Activated naive CD8-positive, alpha-beta T cell treated with anti-CD3 and anti-CD28 coated beads, Interleukin-2, amount 50 U/mL, for 24 hours (primary cell): ENCODE measurements at places on chromosomes 16 and 17.

DNA sequence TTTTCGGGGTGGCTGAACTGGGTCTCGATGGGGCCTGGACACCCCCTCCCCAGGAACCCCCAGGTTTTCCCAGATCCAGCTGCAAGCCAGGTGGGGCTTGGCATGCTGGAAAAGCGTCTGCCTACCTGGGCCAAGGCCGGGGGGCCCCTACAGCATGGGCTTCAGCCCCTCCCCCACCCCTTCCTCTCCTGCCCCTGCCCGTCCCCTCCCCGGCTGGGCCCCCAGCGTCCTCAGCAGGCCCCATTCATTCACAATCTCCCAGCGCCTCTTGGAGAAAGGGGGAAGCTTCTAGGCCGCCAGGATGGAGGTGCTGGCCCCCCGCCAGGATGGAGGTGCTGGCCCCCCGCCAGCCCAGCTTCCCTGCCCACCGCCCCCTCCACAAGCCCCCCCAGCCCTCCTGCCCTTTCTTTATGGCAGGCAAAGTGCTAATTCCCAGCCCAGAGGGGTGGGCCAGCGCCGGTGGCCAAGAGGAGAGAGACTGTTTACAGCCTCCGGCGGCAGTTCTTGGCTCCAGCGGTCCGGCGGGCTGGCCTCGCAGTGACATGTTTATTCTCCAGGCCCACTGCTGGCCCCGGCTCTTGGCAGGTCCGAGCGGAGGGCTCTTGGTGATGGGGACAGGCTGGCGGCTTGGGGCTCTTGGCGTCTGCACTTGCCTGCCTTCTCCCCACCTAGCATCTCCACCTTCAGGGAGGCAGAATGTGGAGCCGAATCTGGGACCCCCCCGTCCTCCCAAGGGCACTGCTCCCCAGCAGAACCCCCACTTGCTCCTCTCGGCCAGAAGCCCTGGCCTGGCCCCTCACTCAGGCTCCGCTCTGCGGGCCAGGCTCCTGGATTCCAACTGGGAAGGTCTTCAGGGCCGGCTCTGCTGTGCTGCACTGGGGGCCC, 94.4 kb upstream of the CIBAR2 start:
- no peak overlapping the region for H3K4me3 ChIP-seq
- no peaks in the 10 kb centered on the region for H3K36me3 ChIP-seq
- DNase-seq: no peak
- no peaks in the 10 kb centered on the region for H3K4me1 ChIP-seq
- H3K27me3 ChIP-seq: peaks cover 3% of the 10 kb centered on the region

DNA sequence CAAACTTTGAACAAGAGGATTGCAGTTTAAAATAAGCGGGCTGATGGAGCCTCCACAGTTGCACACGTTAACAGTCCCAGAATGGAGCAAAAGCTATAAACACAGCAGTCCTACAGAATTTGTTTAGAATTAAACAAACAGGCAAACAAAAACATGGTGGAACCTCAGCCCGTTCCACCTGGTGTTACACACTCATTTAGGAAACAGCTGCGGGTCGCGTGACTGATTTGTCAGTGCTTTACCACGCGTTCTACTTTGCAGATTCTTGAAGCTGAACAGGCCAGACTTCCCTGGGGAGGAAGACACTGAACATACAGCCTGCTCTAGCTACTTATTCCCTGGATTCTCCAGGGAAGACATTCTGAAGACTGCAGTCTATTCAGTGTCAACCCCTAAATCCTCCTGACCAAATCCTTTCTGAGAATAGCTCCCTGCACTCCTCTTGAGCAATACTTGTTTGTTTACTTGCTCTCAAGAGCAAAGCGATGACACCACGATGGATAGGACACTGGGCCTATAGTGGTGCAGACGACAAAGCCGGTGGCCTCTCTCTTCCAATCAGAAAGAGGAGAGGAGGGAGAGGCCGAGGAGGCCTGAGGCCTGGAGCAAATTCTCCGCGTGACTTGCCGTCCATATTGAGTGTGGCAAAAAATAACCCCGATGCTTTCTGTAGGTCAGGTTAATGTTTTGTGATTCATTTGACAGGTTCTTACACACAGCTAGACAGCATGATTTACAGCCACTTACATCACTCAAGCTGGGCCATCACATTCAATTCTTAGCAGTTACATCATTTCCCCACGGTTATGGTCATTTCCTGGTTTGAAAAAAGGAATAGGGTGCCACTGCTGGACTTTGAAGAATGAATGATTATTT, 4.0 kb upstream of the MAP1LC3B start:
- peak overlapping the region; percentile 66 for H3K4me3 ChIP-seq
- peaks cover 46% of the 10 kb centered on the region for H3K4me1 ChIP-seq
- peaks cover 3% of the 10 kb centered on the region for H3K36me3 ChIP-seq
- H3K27me3 ChIP-seq: peaks cover 2% of the 10 kb centered on the region
- DNase-seq: peak; percentile 81
- H3K27ac ChIP-seq: peak overlapping the region; percentile 96

DNA sequence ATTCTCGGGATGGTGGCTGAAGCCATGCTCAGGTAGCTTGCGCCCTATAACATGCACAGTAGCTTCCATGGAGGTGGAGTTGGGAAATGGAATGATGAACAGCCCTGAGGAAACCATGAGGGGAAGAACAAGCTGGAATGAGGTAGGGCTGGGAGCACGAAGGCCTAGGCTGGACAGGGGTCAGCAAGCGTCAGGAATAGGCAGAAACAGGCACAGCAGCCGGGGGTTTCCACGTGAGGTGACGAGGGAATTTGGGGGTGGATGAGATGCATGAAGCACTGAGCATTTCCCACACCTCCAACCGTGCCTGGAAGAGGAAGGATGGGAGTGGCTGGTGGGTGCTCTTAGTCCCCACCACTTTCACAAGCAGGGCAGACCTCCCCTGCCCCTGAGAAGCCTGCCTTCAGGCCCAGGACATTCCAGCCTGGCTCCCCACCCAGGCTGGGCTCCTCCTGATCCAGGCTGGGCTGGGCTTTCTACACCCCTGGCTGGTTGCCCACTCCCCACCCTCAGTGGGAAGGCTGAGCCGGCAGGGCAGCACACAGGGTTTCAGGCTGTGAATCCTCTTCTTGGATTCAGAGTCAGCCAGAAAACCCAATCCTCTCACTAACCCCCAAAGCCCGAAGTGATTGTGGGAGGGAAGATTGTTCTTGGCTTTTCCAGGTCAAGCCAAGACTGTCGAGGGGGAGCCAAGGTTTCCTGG, 21.9 kb downstream of the PLEKHG4 start:
- peaks cover 4% of the 10 kb centered on the region for H3K27me3 ChIP-seq
- no peaks in the 10 kb centered on the region for H3K4me1 ChIP-seq
- no peak overlapping the region for H3K4me3 ChIP-seq
- no peak overlapping the region for H3K27ac ChIP-seq
- no peak for DNase-seq
- H3K36me3 ChIP-seq: no peaks in the 10 kb centered on the region

- H3K4me1 ChIP-seq: no peaks in the 10 kb centered on the region
- peaks cover 54% of the 10 kb centered on the region for H3K36me3 ChIP-seq
- DNase-seq: no peak
- H3K27ac ChIP-seq: no peak overlapping the region
- H3K4me3 ChIP-seq: no peak overlapping the region
- H3K27me3 ChIP-seq: no peaks in the 10 kb centered on the region
Measured at GRCh38 chr16:68190081-68190480, 45.8 kb downstream of the ESRP2 start.

GRCh38 chr16:69399361-69399760, 13.6 kb upstream of the TERF2 start:
- no peak overlapping the region for H3K27ac ChIP-seq
- no peak overlapping the region for H3K4me3 ChIP-seq
- H3K4me1 ChIP-seq: peaks cover 36% of the 10 kb centered on the region
- peaks cover 2% of the 10 kb centered on the region for H3K27me3 ChIP-seq
